Activated B cell treated with CpG ODN at 0.5 μM for 24 hours (primary cell): ENCODE measurements at places on chromosomes 5 and 9.

DNA sequence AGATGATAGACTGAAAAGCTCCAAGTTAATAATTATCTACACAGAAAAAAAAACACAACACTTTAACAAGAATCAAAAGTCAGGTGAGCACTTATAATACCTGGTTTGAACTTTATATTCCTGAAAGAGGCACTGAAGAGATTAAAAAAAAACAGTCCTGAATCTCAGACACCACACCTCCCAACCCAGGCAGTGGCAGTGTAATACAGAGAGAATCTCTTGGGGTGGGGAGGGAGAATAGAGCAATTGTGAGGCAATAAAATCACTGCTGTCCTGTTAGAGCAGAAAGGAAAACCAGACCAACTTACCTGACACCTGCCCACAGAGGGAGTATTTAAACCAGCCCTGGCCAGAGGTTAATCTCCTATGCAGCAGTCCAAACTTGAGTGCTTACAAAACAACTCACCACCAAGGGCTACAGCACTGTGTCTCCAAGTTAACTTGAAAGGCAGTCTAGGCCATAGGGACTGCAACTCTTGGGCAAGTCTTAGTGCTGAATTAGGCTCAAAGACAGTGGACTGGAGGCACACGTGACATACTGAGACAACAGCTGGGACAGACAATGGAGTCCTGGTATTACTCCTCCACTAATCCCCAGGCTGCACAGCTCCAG lies 54.2 kb downstream of the SLCO4C1 start:
- no peak for DNase-seq

DNA sequence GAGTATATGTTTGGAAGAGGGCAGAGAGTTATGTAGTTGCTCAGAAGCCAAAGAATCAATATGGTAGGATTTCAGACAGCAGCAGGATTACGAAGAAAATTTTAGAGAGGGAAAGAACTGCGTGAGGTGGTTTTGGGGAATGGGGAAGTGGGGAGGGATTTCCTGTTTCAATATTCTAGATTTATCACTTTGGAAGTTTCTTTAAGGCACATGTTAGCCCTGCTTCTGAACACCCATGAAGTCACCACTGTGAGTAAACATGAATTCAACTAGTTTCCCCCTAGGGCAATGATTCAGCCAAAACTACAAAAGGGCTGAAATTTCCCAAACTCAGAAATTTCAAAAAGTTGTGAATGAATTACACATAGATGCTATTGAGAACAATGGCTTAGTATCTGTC lies 132.2 kb downstream of the EBF1 start:
- no peak for DNase-seq

GRCh38 chr5:179160584-179160983 lies 100.4 kb downstream of the ZNF354C start:
- no peak for DNase-seq

- no peak for DNase-seq
These were observed 148.7 kb downstream of the MLLT3 start for GRCh38 chr9:20473515-20474013.

DNA sequence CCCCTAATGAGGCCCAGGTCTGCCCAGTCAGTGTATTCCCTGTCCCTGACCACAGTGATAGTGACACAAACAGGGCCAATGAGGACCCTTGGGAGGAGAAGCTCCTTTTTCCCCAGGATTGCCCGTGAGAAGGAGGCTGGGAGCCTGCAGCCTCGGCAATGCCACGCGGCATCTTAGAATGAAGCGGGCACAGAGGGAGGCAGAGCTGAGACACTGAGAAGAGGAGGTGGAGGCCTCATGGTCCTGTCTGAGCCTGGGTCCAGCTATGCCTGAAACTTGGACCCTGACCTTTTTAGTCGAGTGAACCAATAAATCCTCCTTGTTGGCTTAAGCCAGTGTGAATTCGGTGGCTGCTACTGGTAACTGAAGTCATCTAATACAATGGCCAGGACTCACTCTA lies 28.4 kb downstream of the STC2 start:
- DNase-seq = no peak

DNA sequence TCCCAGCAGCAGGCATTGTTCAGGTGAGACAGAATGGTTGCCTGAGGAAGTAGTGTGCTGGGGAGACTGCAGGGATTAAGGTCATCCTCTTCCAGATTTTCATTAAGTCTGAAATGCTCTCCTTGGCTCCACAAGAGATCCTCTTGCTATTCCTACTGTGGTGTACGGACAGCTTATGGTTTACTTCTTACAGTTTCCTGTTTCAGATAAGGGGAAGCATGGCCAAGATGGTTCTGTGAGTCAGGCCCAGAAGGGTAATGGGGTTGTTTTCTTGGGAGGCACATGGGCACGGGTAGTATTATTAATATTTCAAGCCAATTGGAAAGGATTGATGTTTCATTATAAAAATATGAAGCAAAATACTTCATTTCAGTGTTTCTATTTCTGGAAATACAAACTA lies 42.9 kb downstream of the GLRX start:
- no peak for DNase-seq

DNA sequence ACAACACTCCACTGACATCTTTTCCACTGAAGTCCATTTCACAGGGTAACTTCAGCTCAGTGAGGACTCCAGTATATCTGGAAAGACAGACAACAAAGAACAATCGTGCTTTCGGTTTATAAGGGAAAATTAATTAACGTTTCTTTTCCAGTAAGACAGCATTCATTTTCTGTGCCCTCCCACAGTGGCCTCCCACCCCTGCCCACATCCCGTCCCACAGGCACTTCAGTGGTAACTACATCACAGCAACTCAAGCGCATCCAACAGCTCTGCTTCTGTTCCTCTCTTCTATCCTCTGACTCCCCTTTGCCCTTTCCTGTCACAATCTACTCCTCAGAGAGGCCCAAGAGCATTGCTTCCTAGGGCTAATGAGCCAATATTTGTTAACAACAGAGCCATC lies 40.3 kb downstream of the GLDC start:
- DNase-seq = peak; percentile 23

DNA sequence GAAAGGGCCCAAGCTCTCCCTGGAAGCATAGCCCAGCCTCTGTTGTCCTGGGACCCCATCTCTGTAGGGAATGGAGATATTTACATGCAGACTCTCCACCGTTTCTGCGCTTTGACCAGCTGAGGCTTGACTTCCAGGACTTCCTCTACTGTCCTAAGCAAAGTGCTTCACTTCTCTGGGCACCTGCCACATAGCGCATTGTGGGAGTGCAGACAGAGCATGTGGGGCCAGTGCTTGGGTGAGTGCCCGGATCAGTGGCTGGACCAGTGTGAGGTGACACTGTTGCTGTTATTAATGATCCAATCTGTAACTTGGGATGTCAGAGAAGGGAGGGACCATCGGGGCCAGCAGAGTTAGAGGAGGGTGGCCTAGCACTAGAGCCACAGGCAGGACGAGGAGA lies 10.5 kb downstream of the CXCL14 start:
- DNase-seq = no peak
